ENCODE measurements at places on chromosomes 3 and 15.

DNA sequence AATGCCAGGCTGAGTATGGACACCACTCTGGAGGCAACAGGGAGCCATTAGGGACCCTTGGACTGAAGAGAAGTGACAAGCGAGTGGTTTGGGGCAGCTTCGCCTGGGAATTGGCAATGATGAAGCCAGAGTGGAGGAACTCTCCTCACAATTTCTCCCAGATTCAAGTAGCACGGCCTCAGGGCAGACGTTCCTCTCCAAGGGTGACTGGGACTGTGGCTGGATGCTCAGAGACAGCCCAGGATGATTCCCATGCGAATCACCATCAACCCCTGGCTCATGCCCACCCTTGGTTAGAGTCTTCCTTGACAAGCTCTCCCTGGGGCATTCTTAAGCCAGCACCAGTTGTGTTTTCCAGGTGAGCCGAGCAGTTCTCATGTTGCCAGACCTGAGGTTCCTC, 16.3 kb upstream of the DOCK3 start:
- no peak for DNase-seq

DNA sequence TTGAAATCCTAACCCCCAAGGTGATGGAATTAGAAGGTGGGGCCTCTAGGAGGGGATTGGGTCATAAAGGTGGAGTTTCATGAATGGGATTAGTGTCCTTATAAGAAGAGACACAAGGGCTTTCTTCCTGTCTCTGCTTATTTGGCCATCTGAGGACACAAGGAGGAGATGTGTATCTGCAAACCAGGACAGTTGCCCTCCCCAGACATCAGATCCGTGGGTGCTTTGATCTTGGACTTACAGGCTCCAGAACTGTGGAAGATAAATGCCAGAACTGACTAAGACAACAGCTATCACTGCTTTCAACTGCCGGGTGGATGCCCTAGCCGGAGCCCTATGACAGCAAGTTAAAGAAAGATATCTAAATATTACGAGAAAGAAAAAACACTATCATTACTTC, 94.4 kb downstream of the CHRNA7 start:
- DNase-seq = no peak

GRCh38 chr3:170437176-170437575, 18.5 kb downstream of the CLDN11 start:
- DNase-seq = no peak

DNA sequence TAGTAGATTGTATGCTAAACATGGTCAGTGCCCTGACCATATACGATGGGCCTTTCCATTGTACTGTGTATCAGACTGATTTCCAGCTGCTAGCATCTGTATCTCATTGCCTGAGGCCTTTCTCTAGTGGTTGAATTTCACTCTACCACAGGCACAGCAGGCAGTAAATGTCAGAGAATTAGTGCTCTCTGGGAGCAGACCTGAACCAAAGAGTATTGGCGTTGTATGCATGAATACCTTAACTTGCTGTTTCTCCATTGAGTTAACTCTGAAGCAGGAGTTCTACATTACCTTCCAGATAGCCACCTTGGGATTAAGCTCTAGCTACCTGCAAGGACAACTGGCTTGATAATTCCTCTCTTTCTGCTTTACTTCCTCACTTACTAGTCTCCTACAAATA, 439.2 kb upstream of the EPHA3 start:
- DNase-seq = no peak

- no peak for DNase-seq
These were observed 17.2 kb downstream of the TMOD3 start for GRCh38 chr15:51846463-51847230.

- no peak for DNase-seq
These were observed 171.7 kb downstream of the TLE3 start for GRCh38 chr15:69926006-69926405.

DNA sequence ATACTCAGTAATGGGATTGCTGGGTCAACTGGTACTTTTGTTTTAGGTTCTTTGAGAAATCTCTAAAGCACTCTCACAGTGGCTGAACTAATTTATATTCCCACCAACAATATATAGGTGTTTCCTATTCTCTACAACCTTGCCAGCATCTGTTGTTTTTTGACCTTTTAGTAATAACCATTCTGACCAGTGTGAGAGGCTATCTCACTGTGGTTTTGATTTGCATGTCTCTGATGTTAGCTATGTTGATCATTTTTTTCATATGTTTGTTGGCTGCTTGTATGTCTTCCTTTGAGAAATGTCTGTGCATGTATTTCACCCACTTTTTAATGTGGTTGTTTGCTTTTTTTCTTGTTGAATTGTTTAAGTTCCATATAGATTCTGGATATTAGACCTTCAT, 98.2 kb upstream of the DCBLD2 start:
- DNase-seq = no peak

DNA sequence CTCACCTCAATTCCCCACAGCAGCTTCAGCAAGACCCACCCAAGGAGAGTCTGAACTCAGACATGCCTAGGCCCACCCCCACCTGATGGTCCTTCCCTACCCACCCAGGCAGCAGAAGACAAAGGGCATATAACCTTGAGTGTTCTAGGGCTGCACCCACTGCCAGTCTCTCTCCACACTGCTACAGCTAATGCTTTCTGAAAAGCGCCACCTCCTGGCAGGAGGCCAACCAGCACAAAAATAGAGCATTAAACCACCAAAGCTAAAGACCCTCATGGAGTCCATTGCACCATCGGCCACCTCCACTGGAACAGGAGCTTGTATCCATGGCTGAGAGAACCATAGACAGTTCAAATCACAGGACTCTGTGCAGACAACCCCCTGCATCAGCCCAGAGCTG, 11.3 kb upstream of the RPL39L start:
- DNase-seq = no peak

- DNase-seq = no peak
These were observed 31.1 kb downstream of the ACAN start for GRCh38 chr15:88834211-88834812.

- DNase-seq = no peak
These were observed 2.5 kb downstream of the MAP3K13 start for GRCh38 chr3:185365291-185366073.

DNA sequence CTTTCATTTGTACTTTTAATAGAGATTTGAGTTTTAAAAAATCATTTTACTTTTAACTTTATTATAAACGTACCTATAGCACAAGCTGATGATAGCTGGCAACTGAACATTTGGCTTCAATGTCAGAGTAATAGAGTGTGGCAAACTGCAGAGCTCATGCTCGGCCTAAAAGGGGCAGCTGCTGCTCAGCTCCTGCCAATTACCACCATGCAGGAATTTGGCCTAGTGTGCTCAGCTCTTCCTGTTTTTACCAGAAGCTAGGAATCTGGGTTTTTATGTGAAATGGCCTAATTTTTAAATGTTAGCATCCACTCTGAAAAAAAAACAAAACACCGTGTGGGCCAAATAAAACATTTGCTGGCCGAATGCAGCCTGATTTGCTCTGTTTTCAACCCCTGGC, 1.8 kb downstream of the IFT122 start:
- no peak for DNase-seq

DNA sequence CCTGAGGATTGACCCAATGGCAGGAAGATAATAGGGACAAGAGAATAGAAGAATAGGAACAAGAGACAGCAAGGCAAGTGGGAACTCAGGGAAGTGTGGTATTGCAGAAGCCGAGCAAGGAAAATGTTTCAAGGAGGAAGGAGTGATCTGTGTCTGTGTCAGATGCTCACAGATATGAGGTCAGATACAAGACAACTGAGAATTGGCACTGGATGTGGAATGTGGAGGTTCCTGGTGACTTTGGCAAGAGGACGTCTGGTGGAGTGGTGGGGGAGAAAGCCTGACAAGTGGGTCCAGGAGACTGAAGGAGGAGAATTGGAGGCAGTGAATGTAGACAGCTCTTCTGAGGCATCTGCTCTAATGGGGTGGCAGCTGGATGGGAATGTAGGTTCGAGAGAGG, 24.1 kb downstream of the GYG1 start:
- DNase-seq = no peak

DNA sequence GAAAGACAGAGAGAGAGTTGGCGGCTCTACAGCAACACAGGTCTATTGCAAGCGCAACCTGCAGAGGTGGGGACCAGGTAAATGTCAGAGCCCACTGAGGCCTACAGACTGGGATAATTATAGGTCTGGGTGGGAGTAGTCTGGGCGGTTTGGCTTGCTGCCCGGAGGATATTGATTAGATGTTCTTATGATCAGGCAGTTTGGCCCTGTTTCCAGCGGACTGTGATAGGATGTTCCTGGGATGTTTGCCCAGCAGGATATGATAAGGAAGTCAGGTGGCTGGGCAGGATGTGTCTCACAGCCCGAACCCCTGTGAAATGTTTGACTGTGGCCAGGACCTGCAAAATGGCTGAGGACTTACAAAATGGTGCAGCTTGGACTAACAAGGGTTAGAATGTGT, 364.9 kb downstream of the NAALADL2 start:
- no peak for DNase-seq

DNA sequence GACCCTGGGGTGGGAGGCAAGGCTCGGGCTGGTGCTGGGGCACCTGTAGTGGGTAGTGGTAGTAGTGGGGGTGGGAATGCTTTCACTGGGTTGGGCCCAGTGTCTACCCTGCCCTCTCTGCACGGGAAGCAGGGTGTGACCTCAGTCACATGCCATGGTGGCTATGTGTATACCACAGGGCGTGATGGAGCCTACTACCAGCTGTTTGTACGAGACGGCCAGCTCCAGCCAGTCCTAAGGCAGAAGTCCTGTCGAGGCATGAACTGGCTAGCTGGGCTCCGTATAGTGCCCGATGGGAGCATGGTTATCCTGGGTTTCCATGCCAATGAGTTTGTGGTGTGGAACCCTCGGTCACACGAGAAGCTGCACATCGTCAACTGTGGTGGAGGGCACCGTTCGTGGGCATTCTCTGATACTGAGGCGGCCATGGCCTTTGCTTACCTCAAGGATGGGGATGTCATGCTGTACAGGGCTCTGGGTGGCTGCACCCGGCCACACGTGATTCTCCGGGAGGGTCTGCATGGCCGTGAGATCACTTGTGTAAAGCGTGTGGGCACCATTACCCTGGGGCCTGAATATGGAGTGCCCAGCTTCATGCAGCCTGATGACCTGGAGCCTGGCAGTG, 5.2 kb downstream of the DALRD3 start:
- no peak for DNase-seq

GRCh38 chr3:187931101-187931500, 185.8 kb upstream of the BCL6 start:
- DNase-seq = no peak

DNA sequence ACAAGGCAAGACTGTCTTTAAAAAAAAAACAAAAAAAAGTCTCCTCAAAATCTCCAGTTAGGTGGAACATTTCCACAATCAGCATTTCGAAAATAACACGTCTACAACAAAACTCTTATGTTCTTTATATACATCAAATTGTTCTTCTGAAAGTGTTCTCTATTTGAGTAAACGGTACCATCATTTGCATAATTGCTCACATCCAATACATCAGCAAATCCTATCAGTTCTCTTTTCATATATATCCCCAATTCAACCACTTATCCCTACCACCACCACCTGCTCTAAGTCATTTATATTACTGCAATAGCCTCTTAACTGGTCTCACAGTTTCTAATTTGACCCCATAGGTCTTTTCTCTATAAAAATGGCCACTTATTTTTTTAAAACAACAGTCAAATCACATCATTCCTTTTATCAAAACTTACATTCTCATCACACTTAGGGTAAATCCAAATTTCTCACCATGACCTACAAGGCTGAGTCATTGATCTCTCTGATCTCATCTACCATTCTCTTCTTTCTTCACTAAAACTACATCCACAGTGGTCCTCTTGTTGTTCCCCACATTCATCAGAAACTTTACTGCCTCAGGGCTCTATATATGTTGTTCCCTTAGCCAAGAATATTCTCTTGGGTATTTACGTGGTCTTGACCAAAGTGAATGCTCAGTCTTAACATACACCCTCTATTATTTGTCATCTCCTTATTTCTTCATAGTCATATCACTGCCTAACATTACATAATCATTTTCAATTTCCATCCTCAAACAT, 237.0 kb downstream of the SCAPER start:
- DNase-seq = no peak

DNA sequence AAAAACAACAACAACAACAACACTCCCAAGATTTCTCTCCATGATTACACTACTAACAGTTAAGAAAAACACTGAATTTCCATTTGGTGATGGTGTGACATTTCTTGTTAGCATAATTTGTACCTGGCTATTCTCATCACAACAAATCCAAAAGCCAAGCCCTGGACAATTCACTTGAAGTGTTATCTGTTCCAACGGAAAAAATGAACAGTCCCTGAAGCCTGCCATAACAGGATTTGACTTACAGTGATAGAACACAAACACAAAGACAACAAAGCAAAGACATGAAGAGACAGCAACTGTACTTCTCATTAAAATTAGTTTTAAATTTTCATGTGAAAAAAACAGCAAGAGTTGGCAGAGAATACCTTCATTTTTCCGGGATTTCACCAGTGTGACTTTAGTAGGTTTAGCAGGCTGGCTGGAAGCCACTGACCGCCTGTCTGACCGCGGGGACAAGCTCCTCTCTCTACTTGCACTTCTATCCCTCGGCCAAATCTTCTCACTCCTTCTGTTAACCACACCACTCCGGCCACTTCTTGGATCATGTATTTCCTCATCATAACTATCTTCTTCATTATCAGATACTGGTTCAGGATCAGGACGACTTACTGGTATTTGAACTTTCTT, 56.3 kb downstream of the TJP1 start:
- no peak for DNase-seq

GRCh38 chr15:89904519-89904918, 8.2 kb downstream of the ARPIN start:
- DNase-seq = no peak

GRCh38 chr3:148464246-148464645, 233.5 kb upstream of the AGTR1 start:
- DNase-seq = no peak

DNA sequence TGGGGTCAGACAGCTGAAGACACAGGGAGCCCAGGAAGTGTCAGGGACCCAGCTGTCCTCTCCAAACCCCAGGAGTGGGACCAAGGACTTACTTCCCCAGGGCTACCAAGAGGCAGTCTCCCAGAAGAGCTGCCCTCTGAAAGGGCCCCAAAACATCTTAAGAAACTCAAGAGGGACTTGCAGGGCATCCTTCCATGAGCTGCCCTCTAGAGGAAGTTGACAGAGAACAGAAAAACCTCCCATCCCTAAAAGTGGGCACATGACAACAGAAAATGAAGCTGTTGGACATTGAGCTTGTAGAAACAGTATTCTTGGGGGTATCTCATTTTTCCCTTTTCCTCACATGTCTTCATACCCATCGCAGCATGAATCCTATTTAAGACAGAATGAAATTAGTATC, 58.9 kb downstream of the MECOM start:
- DNase-seq = no peak

DNA sequence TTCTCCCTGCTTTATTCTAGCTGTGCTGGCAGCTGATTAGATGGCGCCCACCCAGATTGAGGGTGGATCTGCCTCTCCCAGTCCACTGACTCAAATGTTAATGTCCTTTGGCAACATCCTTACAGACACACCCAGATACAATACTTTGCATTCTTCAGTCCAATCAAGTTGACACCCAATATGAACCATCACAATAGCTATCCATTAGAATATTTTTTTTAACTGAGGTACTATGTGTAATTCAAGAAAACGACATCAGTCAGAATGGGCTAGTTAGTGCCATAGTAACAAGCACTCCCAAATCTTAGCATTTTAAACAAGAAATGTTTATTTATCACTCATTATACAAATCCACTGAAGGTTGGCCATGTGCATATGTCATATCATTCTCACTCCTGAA, 723.1 kb downstream of the NR2F2 start:
- DNase-seq = no peak

Measured in D721Med (cell line).